ENCODE measurements at places on chromosomes 7 and 10.

GRCh38 chr7:431658-432111 lies 88.0 kb downstream of the PDGFA start:
- DNase-seq = no peak

GRCh38 chr7:109206196-109206595 lies 636.5 kb downstream of the DNAJB9 start:
- no peak for DNase-seq

DNA sequence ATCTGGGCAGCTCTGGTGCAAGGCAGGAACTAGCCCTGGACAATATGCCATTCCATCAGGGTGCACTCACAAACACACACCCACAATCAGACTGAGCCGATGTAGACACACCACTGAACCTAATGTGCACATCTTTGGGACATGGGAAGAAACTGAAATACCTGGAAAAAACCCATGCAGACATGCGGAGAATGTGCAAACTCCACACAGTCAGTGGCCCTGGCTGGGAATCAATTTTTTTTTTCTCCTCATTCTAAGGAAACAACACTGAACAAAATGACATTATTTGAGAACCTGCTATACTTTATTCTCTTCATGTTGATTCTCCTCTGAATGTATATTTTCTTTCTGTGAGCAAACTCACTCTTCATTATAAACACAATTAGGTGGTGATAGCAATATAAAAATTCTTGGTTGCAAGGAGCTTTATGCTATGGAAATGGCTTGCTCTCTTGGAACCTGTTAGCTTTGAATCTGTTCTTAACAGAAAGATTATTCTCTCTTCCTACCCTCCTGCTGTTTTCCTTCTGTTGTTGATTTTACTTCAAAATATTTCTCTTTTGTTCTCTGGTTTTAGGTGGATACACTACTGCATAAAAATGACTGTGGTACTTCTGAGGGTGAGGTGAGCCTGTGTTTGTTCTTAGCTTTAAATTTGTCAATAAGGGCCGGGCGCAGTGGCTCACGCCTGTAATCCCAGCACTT lies 33.0 kb upstream of the MICU1 start:
- no peak for DNase-seq

GRCh38 chr7:43758822-43759683 lies 573 bp downstream of the BLVRA start:
- peak; percentile 28 for DNase-seq

- no peak for DNase-seq
Observed at GRCh38 chr10:53886325-53887300, 914.4 kb downstream of the PCDH15 start.

- no peak for DNase-seq
Observed at GRCh38 chr10:86988520-86988919, 20.2 kb downstream of the ADIRF start.

DNA sequence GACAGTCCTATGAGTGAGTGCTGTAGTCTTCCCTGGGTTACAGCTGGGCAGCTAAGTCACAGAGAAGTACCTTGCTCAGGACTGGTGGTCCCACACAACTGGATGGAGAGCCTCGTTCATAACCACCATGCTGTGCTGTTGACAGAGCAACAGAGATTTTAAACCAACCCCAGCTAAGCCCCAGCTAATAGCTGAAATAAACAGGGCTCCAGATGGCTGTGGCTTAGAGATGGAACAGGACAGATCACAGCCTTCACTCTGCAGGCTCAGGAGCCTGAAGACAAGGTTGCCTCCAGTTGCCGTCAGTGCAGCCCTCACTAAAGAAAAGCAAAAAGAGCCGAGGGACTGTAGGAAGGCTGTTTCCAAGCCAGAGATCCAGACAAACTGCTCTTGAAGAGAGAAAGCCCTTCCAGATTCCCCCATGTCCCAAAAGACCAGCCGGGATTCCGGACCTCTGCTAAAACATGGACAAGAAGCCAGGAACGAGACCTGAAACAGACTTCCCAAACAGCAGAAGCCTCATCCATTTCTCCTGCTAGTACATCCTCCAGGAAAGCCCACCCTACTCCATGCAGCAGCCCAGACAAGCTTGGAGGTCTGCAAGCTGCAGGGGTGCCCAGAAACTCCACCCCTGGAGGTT lies 4.2 kb downstream of the HTRA1 start:
- no peak for DNase-seq

- no peak for DNase-seq
Observed at GRCh38 chr10:117222976-117223692, 17.8 kb upstream of the SLC18A2 start.

DNA sequence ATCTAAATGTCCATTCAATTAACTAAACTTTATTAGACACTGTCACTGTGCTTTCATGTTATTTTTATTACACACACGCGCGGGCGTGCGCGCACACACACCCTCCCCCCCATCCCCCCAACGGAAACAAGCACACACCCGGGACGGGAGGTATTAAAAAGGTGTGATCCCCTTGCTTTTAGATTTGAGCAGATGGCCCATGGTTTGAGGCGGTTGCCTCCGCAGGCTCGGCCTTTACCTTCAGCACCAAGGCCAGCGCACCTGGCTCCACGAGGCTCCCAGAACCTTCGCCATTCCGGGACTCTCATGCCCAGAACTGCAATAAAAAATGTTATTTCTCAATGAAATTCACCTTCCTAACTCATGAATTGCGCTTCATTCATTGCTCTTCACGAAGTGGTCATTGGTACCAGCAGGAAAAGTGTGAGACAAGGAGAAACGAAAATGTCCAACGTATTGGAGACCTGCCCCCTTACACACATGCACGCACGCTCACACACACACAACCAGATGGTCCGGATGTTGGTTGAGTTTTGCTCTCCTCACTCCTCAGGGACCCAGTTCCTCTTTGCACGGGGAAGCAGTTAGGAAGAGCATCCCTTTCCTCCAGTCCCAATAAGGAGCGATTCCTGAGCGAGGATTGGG lies 20.8 kb upstream of the PTF1A start:
- DNase-seq = no peak

- no peak for DNase-seq
Observed at GRCh38 chr10:59470570-59470969, 108.2 kb upstream of the FAM13C start.

DNA sequence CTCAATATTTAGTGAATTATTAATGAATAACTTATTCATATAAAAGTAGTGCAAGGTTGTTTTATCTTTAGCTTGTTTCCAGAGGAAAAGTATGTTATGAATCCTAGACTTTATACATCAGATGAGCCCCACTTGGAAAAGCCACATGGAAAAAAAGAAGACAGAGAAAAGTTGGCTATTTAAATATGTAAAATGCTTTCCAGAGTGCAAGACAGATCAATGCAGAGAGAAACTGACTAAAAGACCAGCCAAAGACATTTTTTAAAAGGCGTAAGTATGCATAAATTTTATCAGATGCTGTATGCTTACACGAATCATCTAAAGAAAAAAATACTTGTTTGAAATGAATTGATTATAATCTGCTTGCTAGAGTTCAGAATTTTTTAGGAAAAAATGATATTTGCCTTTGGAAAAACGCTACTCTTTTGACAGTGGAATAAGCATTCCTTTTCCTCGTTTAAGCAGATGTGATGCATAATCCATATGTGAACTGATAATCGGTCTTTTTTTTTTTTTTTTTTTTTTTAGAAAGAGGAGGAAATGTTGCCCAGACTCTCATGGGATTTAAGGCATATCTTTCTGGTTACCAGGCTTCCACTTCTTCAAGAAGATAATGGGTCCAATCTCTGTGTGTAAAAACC lies 70.7 kb downstream of the RELN start:
- no peak for DNase-seq

GRCh38 chr10:101545898-101546297 lies 42.2 kb downstream of the POLL start:
- no peak for DNase-seq

- no peak for DNase-seq
Observed at GRCh38 chr10:89909752-89910151, 208.4 kb downstream of the KIF20B start.

DNA sequence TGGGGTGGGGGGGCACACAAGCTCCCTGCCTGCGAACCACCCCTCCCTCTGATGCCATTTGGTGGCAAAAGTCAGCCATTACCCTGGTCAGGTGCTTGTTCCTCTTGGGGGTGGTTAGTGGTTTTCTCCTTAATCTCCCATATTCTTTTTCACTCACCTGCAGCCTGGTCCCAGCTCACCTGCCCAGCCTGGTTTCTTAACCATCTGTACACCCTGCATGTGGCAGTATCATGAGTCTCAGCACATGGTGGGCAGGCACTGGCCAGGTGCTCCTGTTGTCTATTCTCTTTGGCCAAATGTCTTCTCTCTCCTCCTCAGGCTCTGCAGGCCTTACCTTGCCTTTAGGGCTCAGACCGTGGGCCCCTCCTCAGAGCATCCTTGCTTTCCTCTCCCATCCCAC lies 30.5 kb downstream of the OGDH start:
- no peak for DNase-seq

DNA sequence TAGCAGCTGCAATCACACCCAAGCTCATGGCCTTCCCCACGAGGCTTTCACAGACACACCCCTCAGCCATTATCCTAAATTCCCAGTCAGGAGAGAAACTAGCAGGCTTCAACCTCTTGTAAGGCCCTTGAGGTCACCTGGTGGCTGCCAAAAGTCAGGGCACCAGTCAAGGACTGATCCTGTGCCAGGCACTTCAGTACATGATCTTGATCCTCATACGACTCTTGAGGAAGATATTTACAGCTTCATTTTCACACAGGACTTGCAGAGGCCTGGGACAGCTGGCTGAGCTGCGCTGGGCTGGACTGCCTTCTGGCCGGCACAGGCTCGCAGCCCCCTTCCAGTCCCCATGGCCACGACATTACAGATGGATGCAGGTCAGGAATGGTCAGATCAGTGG lies 8.8 kb downstream of the PDAP1 start:
- DNase-seq = no peak

DNA sequence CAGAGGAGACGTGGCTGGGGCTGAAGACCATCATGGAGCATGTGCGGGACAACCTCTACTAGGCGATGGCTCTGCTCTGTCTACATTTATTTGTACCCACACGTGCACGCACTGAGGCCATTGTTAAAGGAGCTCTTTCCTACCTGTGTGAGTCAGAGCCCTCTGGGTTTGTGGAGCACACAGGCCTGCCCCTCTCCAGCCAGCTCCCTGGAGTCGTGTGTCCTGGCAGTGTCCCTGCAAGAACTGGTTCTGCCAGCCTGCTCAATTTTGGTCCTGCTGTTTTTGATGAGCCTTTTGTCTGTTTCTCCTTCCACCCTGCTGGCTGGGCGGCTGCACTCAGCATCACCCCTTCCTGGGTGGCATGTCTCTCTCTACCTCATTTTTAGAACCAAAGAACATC lies 22.0 kb upstream of the CPA5 start:
- DNase-seq = no peak

- DNase-seq = no peak
Observed at GRCh38 chr7:66631471-66631870, 2.8 kb downstream of the KCTD7 start.

DNA sequence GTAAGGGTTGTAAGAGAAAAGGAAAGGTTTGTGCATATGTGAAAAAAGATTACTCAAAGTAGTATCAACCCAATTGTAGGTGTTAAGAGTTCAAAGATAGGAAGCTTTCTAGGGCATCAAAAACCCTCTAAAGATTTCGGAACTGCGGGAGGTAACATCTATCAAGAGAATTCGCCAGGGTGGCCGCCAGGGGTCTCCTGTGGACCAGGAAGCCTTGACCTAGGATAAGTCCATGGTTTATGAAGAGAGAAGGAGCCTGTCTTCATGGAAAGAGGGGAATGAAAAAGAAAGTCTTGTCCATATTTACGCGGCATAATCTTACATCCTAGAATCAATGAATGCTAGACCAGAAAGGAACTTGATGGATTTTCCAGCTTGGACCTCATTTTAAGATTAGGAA lies 140.7 kb upstream of the CALCR start:
- DNase-seq = no peak

DNA sequence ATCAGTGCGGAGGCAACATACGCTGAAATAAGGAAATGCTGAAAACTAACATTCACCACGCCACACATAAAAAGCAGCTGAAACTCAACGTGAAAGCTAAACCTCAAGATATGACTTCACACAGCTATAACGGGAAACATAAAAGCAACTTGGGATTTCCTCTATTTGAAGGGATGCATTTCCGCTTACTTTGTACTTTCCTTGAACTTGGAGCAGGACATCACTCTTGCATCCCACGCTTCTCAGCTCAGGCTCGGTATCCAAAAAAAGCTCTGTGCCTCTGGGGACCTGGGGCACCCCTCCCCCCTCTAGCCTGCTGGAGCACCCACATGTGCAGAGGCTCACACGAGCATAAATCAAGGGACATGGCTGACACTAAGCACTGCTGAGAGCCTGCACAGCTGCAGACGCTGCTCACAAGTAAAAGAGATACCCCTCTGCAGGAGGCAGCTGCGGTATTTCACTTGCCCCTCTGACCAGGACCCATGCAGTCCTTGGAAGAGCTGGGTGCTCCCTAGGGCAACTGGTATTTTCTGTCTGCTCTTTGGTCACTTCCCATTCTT lies 34.2 kb downstream of the PARD3 start:
- no peak for DNase-seq

DNA sequence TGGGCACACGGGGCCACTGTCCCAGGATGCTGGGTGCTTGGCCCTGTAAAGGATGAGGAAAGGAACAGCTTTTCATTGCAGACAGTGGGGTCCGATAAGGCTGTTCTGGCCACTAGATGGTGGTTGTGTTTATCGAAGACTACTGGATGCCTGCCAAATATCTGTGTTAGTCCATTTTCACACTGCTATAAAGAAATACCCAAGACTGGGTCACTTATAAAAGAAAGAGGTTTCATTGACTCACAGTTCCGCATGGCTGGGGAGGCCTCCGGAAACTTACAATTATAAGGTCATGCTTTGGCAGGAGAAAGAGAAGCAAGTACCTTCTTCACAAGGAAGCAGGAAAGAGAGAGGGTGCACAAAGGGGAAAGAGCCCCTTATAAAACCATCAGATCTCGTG lies 32.2 kb upstream of the GARS1 start:
- DNase-seq = no peak

GRCh38 chr7:7517754-7518153 lies 17.9 kb downstream of the COL28A1 start:
- no peak for DNase-seq

GRCh38 chr10:69474742-69475432 lies 23.6 kb downstream of the TSPAN15 start:
- DNase-seq = no peak

GRCh38 chr7:16702441-16702840 lies 51.1 kb upstream of the TSPAN13 start:
- DNase-seq = no peak

- peak; percentile 4 for DNase-seq
Observed at GRCh38 chr10:84140036-84140379, 699 bp downstream of the GHITM start.

- no peak for DNase-seq
Observed at GRCh38 chr7:116582164-116582732, 57.4 kb downstream of the CAV1 start.

- DNase-seq = no peak
Observed at GRCh38 chr7:134444198-134444960, 14.5 kb downstream of the AKR1B1 start.

Data from effector CD4-positive, alpha-beta T cell (primary cell).